ENCODE measurements at places on chromosomes 5 and 9. TPM values are rescaled to one million over a fixed set of nuclear protein-coding genes. Genes with fewer than 3 reads are reported as not detected.

SIL1 gene
- 113 TPM for total RNA-seq

ZNF608 gene
- total RNA-seq: 7.1 TPM

HAPLN1 gene
- 0.55 TPM for total RNA-seq

QRFP gene
- not detected for total RNA-seq

KCNN2 gene
- 0.43 TPM for total RNA-seq

C5orf47 gene
- not detected for total RNA-seq

UGCG gene
- 115 TPM for total RNA-seq

SIGMAR1 gene
- 52.1 TPM for total RNA-seq

SLC26A2 gene
- total RNA-seq: 12.8 TPM

MEGF10 gene
- total RNA-seq: 0.14 TPM

GPRIN1 gene
- 1.1 TPM for total RNA-seq

RUSC2 gene
- 17.8 TPM for total RNA-seq

PCDHGA7 gene
- total RNA-seq: 4.1 TPM

IL5 gene
- not detected for total RNA-seq

IFNA2 gene
- not detected for total RNA-seq
